HFFc6 (cell line): ENCODE measurements at places on chromosomes 5 and 9. TPM values are rescaled to one million over a fixed set of nuclear protein-coding genes. Genes with fewer than 3 reads are reported as not detected.
A peak's percentile ranks its signal among the peaks of the same experiment; 100 is the strongest.

CCL27 gene
- 0.54 TPM in 1 of 3 replicates, not detected in the others for total RNA-seq

IZUMO3 gene
- not detected in 3 replicates for total RNA-seq

SVEP1 gene
- 3.6 to 6.5 TPM (median 5.8 TPM) in 3 replicates for total RNA-seq

DNA sequence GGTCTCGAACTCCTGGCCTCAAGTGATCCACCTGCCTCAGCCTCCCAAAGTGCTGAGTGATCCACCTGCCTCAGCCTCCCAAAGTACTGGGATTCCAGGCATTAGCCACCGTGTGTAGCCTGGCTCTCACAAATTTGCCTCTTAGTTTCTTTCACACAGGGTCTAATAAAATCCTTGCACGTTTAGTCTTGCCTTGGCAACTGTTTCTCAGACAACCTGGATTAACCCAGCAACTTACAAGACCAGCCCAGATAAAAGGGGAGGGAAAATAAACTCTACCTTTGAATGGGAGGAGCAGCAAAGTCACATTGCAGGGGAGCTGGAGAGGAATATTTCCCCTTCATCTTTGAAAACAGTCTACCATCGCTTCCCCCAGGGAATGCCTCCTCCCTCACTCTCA, 29.3 kb upstream of the GNA14 start:
- H3K4me1 ChIP-seq, result no peaks in the 10 kb centered on the region
- no peak overlapping the region for H3K4me3 ChIP-seq
- no peaks in the 10 kb centered on the region for H3K36me3 ChIP-seq
- DNase-seq, result no peak
- peaks cover 3% of the 10 kb centered on the region; the same call in 1 of the 2 replicates for H3K27me3 ChIP-seq
- no peak overlapping the region for H3K27ac ChIP-seq

GRCh38 chr5:31194892-31195555, 1.5 kb downstream of the CDH6 start:
- H3K36me3 ChIP-seq, result no peaks in the 10 kb centered on the region
- DNase-seq, result no peak
- H3K27me3 ChIP-seq, result peaks cover 26% of the 10 kb centered on the region
- H3K4me3 ChIP-seq, result peak overlapping the region; percentile 83

DNA sequence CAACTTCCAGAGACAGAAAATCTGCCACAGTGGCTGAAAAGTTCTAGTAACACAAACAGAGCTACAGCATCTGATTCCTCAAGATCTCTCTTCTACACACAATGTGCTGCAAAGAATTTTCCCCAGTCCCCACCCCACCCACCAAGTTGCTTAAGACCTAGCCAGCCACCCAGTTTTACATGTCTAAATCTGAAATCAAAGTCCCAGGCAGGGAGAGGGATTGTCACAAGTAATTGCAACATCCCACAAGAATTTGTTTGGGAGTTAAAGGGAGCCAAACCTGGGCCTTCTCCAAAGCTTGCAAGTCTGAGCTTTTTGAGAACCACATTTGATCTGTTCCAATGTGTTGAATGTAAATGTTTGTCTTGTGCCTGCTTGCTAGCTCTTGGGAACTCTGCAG, 15.5 kb downstream of the IGIP start:
- H3K4me1 ChIP-seq, result peaks cover 25% of the 10 kb centered on the region
- H3K4me3 ChIP-seq, result no peak overlapping the region
- no peaks in the 10 kb centered on the region for H3K36me3 ChIP-seq
- H3K27ac ChIP-seq, result no peak overlapping the region
- H3K27me3 ChIP-seq, result no peaks in the 10 kb centered on the region; the same call in none of the 2 replicates

- H3K4me3 ChIP-seq, result no peak overlapping the region
- DNase-seq, result no peak
- no peaks in the 10 kb centered on the region for H3K36me3 ChIP-seq
- no peak overlapping the region for H3K27ac ChIP-seq
- peaks cover 7% of the 10 kb centered on the region for H3K27me3 ChIP-seq
These were observed 187.7 kb downstream of the ENC1 start for GRCh38 chr5:74452856-74453255.

- DNase-seq, result no peak
- H3K27me3 ChIP-seq, result peaks cover 3% of the 10 kb centered on the region
- H3K27ac ChIP-seq, result no peak overlapping the region
- no peak overlapping the region for H3K4me3 ChIP-seq
- no peaks in the 10 kb centered on the region for H3K36me3 ChIP-seq
- no peaks in the 10 kb centered on the region for H3K4me1 ChIP-seq
These were observed 479.9 kb downstream of the KDM4C start for GRCh38 chr9:7237473-7238246.

GRCh38 chr5:150143350-150144245, 12.0 kb downstream of the PDGFRB start:
- peak overlapping the region; percentile 85 for H3K4me3 ChIP-seq
- H3K36me3 ChIP-seq, result peaks cover 33% of the 10 kb centered on the region
- DNase-seq, result peak; percentile 93
- peak overlapping the region; percentile 99 for H3K27ac ChIP-seq

- no peak overlapping the region for H3K4me3 ChIP-seq
- no peak for DNase-seq
- no peak overlapping the region for H3K27ac ChIP-seq
- no peaks in the 10 kb centered on the region for H3K4me1 ChIP-seq
- peaks cover 1% of the 10 kb centered on the region; the same call in 1 of the 2 replicates for H3K27me3 ChIP-seq
These were observed 384.6 kb downstream of the SH3GL2 start for GRCh38 chr9:17963498-17963897.
